ENCODE measurements at places on chromosomes 12 and 14.

- DNase-seq = no peak
Measured at GRCh38 chr14:51616256-51616655, 35.5 kb upstream of the FRMD6 start.

DNA sequence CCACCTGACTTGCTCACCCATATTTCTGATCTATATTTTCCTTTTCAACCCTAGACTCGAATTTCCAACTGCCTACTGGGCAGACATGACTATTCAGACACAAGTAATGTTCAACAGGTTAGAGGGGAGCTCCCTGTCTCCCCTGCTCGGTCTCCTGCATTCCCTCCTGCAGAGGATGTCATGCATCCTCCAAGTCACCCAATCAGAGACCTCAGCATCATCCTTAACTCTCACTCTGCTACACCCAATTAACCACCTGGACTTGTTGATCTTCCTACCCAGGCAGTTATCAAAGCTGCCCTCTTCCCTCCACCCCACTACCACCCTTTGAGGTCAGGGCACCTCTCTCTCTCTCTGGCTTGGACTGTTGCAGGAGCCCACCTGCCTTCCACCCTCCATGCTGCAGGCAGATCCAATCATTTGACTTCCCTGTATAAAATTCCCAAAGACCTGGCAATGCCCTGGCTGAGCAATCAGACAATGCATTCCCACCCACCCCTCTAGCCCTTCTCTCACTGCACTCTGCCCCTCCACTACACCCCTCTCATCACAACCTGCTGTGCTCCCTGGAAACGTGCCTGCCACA, 10.9 kb downstream of the FAIM2 start:
- no peak for DNase-seq

- DNase-seq = no peak
Measured at GRCh38 chr12:69534389-69534822, 50.9 kb upstream of the CCT2 start.

GRCh38 chr12:62290846-62291245, 30.6 kb downstream of the USP15 start:
- DNase-seq = no peak

GRCh38 chr14:85483652-85484051, 46.3 kb upstream of the FLRT2 start:
- no peak for DNase-seq

DNA sequence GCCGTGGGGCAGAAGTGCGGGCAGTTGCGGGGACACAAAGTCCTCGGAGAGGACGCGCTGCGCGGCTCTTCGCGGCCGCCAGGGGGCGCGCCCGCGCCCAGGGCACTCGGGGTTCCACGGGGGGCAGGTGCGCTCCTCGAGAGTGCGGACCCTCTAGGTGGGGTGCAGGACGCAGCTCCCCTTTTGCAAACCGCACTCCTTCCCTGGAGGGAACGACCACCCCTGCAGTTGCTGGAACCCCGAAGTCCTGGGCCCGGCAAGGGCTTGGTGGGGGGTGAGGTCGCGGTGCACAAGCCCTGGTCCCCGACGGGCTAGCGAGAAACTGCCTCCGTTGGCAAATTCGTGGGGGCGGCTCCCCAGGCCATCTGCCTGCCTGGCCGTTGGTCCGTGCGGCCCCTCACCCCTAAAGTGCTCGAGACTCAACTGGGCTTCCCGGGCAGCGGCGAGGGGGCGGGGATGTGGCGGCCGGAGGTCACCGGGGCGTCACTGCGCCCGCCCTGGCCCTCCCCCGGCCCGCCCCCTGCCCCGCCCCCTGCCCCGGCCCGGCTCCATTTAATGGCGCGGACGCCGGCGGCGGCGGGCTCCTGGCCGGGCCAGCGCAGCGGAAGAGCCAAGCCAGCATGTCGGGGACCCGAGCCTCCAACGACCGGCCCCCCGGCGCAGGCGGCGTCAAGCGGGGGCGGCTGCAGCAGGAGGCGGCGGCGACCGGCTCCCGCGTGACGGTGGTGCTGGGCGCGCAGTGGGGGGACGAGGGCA, at the start of gene ADSS1:
TSS of gene ADSS1 (plus strand) at position 579 of the 756 bp plus-strand sequence. CDS start at position 621, 42 bp downstream.
- peak; percentile 88 for DNase-seq

- no peak for DNase-seq
Measured at GRCh38 chr14:60348211-60348610, 99.2 kb downstream of the PPM1A start.

DNA sequence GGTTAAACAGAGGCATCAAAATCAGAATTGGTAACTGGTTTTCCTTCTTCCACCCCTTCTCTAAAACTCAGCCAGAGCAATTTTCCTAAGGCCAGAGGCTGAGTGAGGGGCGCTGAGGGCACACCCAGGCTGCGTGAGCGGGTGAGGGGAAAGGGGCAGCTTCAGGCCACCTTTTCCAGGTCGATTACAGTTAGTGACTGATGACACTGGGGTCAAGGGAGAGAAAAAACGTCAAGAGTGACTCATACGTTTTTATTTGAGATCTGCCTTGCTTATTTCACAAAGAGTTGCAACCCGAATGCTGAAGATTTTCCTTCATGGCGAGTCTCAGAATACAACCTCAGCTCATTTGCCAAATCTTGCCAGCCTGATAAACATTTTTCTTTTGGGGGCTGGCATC, 46.7 kb upstream of the EVL start:
- DNase-seq = no peak

GRCh38 chr14:103180331-103180730, 57.1 kb downstream of the TNFAIP2 start:
- DNase-seq = no peak

GRCh38 chr12:125104982-125105381, 39.7 kb downstream of the AACS start:
- no peak for DNase-seq

GRCh38 chr12:131106349-131106941, 152.7 kb downstream of the ADGRD1 start:
- no peak for DNase-seq

DNA sequence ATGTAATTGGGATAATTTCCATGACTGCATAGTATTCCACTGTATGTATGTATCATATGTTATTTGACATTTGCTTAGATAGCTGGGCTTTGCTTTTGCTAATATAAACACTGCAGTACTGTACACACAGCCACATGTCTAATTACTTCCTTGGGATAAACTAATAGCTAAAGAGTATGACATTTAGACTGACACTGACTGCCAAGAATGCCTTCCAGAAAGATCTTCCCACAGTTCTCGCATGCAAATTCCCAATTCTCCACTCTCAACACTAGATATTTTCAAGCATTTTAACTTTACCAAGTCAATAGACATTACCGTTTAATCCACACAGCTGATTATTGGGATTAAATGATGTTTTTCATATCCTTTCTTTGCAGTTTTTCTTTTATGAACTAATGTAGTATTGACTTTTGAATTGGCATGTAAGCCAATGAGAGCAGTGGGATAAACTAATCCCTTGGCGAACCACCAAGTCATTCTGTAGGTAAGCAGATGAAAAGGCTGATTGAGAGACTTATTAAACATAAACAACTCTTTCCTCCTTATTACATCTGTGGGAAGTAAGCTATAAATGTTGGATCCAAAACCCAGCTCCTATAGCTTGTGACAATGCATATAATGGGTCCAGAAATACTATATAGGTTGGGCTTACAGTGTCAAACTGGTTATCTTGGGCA, 55.5 kb downstream of the STON2 start:
- DNase-seq = no peak

- no peak for DNase-seq
Measured at GRCh38 chr14:52155651-52156213, 86.9 kb upstream of the NID2 start.

- DNase-seq = no peak
Measured at GRCh38 chr14:24172261-24172860, 481 bp downstream of the REC8 start.

- no peak for DNase-seq
Measured at GRCh38 chr14:92760524-92760805, 12.0 kb upstream of the LGMN start.

GRCh38 chr12:64160711-64161060, 61.4 kb downstream of the KICS2 start:
- no peak for DNase-seq

GRCh38 chr12:126949558-126949957, 1317.4 kb upstream of the TMEM132C start:
- no peak for DNase-seq

GRCh38 chr12:92445253-92446082, 257.3 kb upstream of the PLEKHG7 start:
- no peak for DNase-seq

GRCh38 chr14:70173569-70173968, 15.2 kb downstream of the SLC8A3 start:
- no peak for DNase-seq

- DNase-seq = no peak
Measured at GRCh38 chr12:4134448-4135263, 138.9 kb upstream of the CCND2 start.

DNA sequence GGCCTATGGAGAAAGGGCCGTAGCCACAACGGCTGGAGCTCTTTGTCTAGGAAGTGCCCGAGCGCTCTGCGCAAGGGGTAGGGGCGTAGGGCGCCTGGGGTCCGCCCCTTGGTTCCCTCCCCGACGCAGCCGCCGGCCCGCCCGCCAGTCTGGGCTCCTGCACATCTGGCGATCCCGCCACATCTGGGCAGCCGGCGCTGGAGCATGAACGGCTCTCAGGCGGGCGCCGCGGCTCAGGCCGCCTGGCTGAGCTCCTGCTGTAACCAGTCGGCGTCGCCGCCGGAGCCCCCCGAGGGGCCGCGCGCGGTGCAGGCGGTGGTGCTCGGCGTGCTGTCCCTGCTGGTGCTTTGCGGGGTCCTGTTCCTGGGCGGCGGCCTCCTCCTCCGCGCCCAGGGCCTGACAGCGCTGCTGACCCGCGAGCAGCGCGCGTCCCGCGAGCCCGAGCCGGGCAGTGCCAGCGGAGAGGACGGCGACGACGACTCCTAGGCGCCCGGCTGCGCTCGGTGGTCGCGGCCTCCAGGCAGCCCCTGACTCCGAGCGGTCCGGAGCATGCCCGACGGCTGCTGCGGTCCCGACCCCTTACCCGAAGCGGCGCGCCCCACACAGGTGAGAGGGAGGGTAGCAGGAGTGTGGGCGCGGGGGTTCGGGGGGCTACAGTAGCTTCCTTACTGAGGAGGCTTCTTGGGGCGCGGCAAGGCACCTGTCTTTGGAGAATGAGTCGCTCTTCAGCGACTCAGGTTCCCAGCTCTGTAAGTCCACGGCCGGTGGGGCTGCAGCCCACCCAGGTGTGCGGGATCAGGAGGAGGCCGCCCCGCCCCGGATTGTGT, at the start of gene SMIM41:
TSS of gene SMIM41 (plus strand) at position 129 of the 827 bp plus-strand sequence. CDS start at position 205, 76 bp downstream.
- no peak for DNase-seq

- peak; percentile 15 for DNase-seq
Measured at GRCh38 chr14:37232907-37233481, 35.3 kb downstream of the MIPOL1 start.

- no peak for DNase-seq
Measured at GRCh38 chr12:102645968-102646367, 165.6 kb upstream of the IGF1 start.

GRCh38 chr14:33040372-33041140, 101.9 kb downstream of the NPAS3 start:
- DNase-seq = no peak

- peak; percentile 89 for DNase-seq
Measured at GRCh38 chr12:57127726-57128518, at the start of gene LRP1. Gene LRP1 (plus strand): TSS chr12:57128483. CDS start chr12:57128965, 482 bp downstream.

- no peak for DNase-seq
Measured at GRCh38 chr12:28209782-28210181, 19.5 kb downstream of the CCDC91 start.

GRCh38 chr12:10661338-10661737, 12.5 kb downstream of the STYK1 start:
- no peak for DNase-seq

DNA sequence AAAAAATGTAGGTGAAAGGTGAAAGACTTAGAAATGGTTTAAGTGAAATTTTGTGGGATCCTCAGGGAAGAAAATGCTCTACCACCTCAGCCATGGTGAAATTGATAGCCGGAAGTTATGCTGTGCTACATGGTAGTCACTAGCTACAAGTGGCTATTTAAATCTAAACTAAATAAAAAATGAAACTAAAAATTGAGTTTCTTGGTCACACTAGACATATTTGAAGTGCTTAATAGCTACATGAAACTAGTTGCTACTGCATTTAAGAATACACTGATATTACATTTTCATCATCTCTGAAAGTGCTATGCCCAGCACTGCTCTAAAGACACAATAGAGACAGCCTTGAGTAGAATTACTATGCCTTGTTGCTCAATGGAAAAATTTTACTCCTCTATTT, 10.3 kb upstream of the SLCO1B3 start:
- no peak for DNase-seq

Measured in HuH-7 (cell line).